Stimulated activated CD8-positive, alpha-beta memory T cell treated with anti-CD3 and anti-CD28 coated beads, Interleukin-15, amount 100 ng/mL, for 4 hours (primary cell): ENCODE measurements at places on chromosomes 6 and 20.
A peak's percentile ranks its signal among the peaks of the same experiment; 100 is the strongest.

GRCh38 chr20:10856237-10857015 is 182.6 kb upstream of the JAG1 start:
- DNase-seq: no peak

DNA sequence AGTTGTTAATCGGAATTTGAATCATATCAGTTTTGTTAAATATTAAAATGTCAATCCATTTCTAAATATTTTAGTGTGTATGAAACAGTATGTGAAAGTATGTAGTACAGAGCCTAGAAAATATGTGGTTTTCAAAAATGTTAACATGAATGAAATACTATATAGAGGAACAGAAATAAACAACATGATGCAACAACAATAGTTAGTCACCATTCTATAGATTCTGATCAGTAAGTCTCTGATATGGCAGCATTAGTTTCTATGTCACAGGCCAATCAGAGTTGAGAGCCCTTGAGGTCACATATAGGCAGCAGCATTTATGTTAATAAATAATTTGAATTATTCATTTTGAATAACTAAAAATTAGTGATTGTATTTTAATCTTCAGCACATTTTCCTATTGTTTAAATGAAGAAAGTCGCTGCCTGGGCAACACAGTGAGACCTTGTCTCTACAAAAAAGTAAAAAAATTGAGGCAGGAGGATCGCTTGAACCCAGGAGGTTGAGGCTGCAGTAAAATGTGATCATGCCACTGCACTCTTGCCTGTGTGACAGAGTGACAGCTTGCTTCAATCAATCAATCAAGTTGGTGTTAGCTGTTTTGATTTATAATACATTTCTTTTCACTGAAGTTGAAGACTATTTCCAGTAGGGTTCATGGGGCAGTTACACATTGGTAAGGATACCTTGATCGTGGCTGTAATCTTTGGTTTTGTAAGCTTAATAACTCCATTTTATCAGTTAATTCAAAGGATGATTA is 11.5 kb upstream of the MAP3K7 start:
- no peak for DNase-seq

DNA sequence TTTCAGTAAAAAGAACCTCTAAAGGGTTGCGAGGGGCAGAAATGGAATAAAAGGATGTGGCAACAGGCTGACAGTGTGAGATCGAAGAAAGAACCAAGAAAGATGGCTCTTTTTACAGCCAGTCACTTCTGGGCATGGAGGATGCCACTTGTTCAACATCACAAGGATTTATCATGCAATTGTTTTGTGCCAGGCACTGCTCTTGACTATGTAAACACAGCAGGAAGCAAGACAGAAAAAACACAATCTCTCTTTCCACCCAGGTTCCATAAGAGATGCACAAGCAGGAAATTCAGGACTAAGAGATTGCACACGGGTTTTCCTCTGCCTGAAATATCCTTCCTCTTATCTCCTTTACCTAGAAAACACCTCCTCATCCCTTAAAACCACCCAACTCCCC is 38.0 kb downstream of the FOXA2 start:
- DNase-seq: no peak

GRCh38 chr20:62860391-62860923 is 1.2 kb downstream of the TCFL5 start:
- DNase-seq: no peak

DNA sequence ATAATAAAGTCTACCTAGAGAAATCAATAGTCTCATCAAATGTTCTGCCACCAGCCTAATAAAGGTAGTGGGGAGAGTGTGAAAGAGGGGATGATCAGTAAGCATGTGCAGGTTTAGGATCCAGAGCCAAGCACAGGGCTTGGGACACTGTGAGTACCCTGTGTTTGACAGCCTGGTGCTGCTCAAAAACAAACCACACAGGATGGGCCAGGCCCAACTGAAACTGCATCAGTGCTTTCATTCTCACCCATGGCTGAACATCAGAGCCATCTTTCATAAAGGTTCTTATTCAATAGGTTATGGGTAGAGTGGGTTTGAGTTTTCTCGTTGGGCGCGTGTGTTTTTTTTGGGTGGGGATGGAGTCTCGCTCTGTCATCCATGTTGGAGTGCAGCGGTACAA is 87.3 kb upstream of the NHSL1 start:
- DNase-seq: no peak

DNA sequence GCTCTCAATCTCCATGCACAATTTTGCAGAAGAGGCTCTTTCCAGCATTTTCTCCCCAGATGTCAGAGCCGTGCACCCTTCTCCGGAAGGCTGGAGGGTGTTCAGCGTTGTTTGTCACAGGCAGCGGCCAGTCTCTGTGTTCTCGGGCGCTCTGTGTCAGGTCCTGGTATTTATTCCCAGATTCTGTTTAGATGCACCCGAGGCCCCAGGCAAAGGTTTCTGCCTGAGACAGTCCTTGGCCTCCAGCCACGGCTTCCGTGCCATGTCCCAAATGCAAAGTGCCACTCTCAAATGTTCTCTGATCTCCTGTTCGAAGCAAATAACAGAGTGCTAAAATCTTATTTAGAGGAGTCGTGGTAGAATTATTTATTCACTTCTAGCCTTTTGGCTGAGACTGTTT is 140.3 kb upstream of the AGPAT4 start:
- no peak for DNase-seq

- no peak for DNase-seq
Observed at GRCh38 chr6:36028088-36028876, 674 bp downstream of the MAPK14 start.

DNA sequence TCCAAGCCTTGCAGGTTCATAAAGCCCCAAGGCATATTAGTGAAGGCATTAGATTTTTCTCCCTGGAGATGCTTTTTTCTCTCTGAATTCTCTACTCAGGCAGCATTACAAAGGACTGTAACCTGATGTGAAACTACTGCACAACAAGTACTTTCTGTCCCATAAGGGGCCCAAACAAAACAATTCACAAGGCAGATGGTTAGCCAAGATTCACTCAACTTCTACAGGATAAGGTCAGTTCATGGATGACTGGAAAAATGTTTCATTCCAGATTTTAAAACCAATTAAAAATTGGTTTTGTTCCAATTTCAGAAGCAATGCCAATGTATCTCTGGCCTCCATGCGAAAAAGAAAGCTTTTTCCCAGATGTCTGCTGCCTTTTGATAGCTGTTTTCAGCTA is 181.8 kb downstream of the KHDC1L start:
- DNase-seq: no peak

- no peak for DNase-seq
Observed at GRCh38 chr6:14533446-14533845, 415.9 kb downstream of the CD83 start.

DNA sequence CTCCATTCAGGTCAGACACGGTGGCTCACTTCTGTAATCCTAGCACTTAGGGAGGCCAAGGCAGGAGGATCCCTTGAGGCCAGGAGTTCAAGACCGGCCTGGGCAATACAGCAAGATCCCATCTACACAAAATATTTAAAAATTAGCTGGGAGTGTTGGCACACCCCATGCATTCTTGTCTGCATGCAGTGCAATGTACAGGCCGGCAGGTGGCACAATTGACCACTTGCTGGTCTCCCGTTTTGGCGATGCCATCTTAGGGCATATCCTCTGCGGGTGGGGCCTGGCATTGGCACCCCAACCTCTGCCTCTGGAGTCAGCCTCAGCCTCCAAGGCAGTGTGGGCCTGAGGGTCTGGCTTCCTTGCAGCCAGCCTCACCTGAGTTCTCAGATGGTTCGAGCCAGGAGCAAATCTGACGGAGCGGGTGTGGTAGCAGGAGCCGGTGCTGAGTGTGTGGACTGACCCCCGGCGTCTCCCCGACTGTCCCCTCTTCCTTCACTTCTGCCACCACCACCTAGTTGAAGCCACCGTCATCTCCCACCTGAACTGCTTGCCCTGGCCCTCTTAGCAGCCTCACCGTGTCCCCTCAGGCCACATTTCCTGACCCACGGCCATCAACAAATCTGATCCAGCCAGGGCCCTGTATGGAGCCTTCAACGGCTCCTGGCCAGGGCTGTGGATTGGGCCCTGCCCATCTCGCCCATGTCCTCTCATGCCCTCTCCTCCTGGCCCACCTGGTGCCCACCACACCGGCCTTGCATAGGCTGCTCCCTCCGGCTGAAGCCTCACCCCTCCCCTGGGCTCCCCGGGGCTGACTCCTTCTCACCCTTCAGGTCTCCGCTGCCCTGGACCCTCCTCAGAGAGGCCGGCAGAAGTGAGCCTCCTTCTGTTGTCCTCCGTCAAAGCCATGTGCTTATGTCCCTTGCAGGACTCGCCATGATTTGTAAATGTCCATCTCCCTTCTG is 44.0 kb downstream of the EFCAB8 start:
- DNase-seq: peak; percentile 37

DNA sequence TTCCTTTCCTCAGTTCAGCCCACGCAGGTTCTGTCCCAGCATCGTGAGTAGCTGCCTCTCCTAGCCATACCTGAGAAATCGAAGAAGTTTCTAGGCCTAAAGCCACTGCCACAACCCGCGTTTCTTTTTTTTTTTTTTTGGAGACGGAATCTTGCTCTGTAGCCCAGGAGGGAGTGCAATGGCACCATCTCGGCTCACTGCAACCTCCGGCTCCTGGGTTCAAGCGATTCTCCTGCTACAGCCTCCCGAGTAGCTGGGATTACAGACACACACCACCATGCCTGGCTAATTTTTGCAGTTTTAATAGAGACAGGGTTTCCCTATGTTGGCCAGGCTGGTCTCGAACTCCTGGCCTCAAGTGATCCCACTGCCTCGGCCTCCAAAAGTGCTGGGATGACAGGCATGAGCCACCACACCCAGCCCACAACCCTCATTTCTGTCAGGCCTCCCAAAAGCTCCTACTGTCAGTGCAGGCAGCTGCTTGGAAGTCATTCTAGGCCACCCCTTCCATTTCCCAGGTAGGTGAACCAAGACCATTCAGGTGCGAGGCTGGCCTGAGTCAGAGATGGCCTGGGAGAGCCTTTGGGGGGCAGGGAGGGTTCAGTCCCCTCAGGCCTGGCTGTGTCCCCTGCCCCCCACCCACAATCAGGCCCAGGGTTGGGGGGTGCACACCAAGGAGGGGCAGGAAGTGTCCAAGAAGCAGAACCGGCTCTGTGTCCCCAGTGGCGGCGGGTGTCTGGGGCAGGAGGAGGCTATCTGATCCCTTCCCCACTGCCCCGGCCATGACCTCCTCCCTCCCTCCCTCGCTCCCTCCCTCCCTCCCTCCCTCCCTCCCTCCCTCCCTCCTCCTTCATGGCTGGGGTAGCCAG is 47.2 kb downstream of the NOL4L start:
- DNase-seq: no peak

DNA sequence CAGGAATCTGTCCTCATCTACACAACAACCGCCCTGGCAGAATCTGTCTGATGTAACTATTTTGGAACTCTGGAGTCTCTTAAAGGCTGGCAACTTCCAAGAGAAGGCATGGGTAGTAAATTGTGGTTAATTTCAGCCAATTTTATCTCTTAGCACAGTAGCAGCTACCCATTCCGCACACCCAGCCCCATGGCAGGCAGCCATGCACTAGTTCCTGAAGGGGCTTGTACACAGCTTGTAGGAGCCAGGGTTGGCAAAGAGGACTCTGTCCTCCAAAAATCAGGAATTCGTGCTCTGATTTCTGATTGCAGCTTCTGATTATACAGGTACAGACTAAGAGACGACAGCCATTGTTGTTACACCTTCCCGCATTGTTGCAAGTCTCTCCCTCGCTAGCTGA is 155.9 kb downstream of the RNF144B start:
- DNase-seq: no peak

DNA sequence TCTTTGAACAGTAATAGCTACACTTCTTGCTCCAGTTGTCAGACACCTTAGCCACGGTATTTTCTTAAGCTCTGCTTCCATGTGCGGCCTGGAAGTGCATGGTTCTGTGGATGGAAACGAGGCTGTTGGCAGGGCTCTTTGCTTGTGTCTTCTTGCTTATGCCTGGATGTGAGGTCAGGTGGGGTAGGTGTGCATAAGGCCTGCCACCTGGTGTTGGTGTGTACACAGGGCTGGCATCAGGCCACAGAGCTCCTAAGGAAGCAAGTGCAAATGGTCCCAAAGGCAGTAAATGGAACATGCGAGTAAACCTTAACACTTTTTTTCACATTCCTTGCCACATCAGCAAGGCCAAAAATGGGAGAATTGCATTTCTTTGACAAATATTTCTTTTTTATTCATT is 158.1 kb upstream of the GMDS start:
- DNase-seq: no peak

DNA sequence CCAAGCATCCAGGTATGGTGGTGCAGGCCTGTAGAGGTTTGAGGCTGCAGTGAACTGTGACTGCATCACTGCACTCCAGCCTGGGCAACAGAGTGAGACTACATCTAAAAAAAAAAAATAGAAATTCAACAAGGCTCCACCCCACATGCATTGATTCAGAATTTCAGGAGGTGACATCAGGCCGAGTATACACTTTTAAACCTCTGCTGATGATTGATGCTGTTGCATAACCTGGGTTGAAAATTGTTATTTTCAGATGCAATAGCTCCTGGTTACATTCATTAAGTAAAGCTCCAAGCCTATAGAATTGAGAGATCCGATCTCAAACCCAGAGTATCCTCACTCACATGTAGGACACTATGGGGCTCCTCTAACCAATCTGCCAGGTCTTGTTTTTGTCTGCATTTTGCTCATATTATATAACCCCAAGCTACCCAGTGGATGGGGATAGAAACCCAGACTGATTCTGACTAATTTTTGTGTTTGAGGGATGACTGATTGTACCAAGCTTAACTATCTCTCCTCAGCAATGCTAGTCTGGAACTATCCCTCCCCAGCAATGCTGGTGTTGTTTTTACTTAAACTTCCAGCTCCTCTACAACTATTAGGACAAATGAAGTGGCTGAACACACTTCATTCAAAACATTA is 123.5 kb upstream of the PREP start:
- no peak for DNase-seq

- DNase-seq: no peak
Observed at GRCh38 chr6:70479236-70479635, 65.9 kb downstream of the FAM135A start.

DNA sequence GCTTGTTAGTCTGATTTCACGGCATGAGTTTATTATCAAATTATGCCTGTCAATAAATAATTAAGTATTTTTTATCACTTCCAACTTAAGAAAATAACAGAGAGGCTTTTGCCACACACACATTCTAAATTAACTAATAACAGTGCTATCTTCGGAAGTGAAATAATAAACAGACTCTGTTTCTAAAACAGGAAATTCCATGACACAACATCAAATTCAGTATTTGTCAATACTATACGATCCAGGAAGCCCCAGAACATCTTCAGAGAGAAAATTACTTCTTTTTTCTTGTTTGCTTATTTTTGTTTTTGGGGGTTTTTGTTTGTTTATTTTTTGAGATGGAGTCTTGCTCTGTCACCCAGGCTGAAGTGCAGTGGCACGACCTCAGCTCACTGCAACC is 150.7 kb upstream of the PRDM1 start:
- DNase-seq: no peak

GRCh38 chr6:34242252-34243130 is 5.8 kb downstream of the HMGA1 start:
- DNase-seq: no peak

DNA sequence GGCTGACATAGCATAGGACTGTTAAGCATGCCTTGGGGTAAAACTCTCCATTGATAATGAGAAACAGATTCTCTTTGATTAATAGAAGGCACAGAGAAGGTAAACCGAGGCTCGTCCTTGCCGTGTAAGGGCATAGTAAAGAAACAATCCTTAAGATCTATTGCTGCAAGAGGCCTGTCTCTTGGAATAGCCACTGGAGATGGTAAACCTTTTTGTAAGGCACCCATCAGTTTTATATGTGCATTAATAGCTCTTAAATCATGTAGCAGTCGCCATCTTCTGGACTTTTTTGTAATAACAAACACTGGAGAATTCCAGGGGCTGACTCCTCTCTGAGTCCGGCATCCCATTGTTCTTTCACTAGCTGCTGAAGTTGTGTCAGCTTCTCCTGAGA is 8.4 kb upstream of the ABHD12 start:
- no peak for DNase-seq

GRCh38 chr20:39960522-39961428 is 728.3 kb downstream of the MAFB start:
- no peak for DNase-seq
